ENCODE measurements at places on chromosomes 2 and 18.

DNA sequence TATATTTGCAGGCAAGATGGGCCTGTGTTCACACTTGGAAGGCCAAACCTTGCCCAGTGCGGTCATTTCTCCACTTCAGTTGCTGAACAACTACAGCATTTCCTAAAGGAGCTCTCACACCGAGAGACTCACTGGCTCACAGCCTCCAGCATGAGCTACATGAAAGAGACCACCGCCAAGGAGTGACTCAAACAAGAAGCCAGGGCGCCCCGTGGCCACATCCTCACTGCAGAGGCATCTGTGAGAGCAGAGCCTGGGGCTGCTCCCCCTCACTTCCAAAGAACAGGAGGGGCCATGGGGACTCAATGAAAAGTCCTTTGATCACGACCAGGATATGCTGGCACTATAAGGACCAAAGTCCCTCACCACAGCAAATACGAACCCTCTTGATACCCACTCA is 50.0 kb downstream of the TMEM163 start:
- no peak for DNase-seq

DNA sequence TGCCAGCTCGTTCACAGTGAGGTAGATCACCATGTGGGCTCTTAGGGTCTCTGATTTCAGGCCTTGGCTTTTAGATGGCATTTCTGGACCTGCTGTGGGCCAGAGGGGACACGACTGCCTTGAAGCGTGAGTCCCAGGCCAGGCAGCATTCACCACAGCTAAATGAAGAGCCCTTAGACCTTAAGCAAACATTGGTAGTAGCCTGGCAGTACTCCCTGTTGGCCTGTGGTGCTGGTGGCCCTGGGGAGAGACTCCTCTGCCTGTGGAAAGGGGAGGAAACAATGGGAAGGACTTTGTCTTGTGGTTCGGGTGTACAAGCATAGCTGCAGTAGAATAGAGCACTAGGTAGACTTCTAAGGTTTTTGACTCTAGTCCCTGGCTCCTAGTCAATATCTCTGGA is 456.0 kb upstream of the DCC start:
- no peak for DNase-seq

DNA sequence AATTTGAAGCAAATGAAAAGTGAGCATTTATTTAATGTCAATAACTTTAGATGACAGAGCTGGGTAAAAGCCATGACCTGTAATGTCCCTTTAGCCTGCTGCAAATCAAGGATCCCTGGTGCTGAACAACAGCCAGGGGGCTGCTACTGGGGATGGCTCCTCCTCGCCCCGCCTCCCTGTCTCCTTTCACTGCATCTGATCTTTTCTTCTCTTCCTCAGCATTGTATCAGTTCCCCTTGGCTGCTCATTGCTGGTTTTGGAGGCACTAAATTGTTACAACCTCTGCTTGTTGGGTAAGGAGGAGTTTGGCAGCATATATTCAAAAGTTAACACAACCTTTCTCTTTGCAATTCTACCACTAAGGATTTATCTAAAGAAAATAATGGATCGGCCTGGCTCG is 236.3 kb upstream of the ID2 start:
- DNase-seq = no peak

DNA sequence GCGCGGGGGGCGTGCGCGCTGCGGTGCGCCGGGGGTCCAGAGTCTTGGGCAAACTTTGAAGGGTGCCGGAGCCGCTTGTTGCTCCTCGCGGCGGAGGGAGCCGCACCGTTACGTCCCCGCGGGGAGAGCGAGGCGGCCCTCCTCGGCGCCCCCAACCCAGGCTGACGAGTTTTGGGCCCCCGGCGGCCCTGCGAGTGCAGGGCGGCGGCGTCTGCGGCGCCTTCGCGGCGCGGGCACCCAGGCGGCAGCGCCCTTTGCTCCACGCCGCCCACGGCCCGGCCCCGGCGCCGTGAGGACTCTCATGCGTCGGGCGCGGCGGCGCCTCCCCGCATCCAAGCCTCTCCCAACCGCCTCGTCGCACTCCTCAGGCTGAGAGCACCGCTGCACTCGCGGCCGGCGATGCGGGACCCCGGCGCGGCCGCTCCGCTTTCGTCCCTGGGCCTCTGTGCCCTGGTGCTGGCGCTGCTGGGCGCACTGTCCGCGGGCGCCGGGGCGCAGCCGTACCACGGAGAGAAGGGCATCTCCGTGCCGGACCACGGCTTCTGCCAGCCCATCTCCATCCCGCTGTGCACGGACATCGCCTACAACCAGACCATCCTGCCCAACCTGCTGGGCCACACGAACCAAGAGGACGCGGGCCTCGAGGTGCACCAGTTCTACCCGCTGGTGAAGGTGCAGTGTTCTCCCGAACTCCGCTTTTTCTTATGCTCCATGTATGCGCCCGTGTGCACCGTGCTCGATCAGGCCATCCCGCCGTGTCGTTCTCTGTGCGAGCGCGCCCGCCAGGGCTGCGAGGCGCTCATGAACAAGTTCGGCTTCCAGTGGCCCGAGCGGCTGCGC is 814 bp downstream of the FZD7 start:
- no peak for DNase-seq

- DNase-seq = no peak
Measured at GRCh38 chr18:37698508-37699040, 133.0 kb upstream of the CELF4 start.
